ENCODE measurements at places on chromosomes 2 and 18. TPM values are rescaled to one million over a fixed set of nuclear protein-coding genes. Genes with fewer than 3 reads are reported as not detected.

TMEFF2 gene
- total RNA-seq: 1.4 TPM

- no peaks in the 10 kb centered on the region for H3K27me3 ChIP-seq
- H3K27ac ChIP-seq: no peak overlapping the region
- no peak for DNase-seq
- H3K4me1 ChIP-seq: no peaks in the 10 kb centered on the region
Observed at GRCh38 chr18:574865-575645, 5.1 kb upstream of the CETN1 start.

DNA sequence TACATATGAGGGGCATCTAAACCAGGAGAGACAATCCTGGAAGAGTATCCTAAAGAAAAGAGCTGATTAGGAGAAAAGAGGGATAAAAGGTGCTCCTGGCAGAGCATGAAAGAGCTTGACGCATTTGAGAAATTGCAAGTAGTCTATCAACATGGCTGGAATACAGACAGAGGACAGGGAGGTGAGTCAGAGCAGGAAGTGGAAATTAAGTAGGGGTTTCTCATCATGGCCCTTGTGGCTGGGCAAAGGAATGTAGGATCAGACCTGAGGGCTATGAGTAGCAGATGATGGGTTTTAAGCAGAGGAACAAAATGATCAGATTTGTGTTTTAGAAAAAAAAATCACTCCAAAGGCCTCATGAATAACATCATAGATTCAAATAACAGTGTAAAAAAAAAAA lies 49.2 kb upstream of the UGP2 start:
- no peak overlapping the region for H3K4me3 ChIP-seq
- H3K27me3 ChIP-seq: no peaks in the 10 kb centered on the region
- H3K36me3 ChIP-seq: peaks cover under 1% of the 10 kb centered on the region
- H3K4me1 ChIP-seq: peaks cover 45% of the 10 kb centered on the region

GALNT3 gene
- total RNA-seq: 4.2 TPM

DNA sequence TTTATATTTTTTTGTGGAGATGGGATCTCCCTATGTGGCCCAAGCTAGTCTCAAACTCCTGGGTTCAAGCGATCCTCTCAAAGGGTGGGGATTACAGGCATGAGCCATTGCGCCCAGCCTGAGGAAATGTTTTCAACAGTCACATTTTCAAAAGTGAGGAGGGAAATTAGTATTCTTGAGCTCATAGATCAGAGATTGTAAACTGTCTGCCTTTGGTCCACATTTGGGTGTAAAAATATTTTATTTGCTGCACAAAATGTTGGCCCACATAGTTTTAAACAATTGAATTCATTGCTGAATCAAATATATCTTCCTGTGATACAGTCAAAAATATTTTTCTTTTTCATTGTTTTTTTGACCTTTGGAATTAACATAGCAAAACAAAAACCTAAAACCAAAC lies 48.6 kb downstream of the NOP58 start:
- no peak for DNase-seq
- H3K4me1 ChIP-seq: peaks cover 21% of the 10 kb centered on the region
- H3K27ac ChIP-seq: no peak overlapping the region
- no peak overlapping the region for H3K4me3 ChIP-seq
- peaks cover 6% of the 10 kb centered on the region for H3K36me3 ChIP-seq

DNA sequence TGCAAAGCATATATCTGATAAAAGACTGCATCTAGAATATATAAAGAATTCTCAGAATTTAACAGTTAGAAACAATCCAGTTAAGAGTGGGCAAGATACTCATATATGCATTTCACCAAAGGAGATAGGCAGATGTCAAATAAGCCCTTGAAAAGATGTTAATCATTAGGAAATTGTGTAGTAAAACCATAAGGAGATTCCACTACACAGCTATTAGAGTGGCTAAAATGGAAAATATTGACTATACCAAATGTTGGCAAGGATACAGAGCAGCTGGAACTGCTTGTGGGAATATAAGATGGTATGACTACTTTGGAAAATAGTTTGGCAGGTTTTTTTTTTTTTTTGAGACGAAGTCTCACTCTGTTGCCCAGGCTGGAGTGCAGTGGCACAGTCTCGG lies 59.5 kb downstream of the CAB39 start:
- peaks cover 11% of the 10 kb centered on the region for H3K36me3 ChIP-seq
- H3K27me3 ChIP-seq: no peaks in the 10 kb centered on the region

- H3K27ac ChIP-seq: no peak overlapping the region
- peaks cover 10% of the 10 kb centered on the region for H3K27me3 ChIP-seq
Observed at GRCh38 chr18:568731-569130, 11.4 kb upstream of the CETN1 start.

GRCh38 chr2:27756544-27757498 lies 14.7 kb upstream of the MRPL33 start:
- no peak for DNase-seq
- H3K27me3 ChIP-seq: no peaks in the 10 kb centered on the region
- peaks cover 55% of the 10 kb centered on the region for H3K4me1 ChIP-seq
- H3K36me3 ChIP-seq: no peaks in the 10 kb centered on the region
- no peak overlapping the region for H3K4me3 ChIP-seq
- peak overlapping the region; percentile 94 for H3K27ac ChIP-seq

PLB1 gene
- 8.2 TPM for total RNA-seq

- H3K4me1 ChIP-seq: peaks cover 11% of the 10 kb centered on the region
- no peak overlapping the region for H3K27ac ChIP-seq
- no peak for DNase-seq
- no peak overlapping the region for H3K4me3 ChIP-seq
Observed at GRCh38 chr2:240289701-240290431, 145.6 kb upstream of the GPC1 start.

TNS1 gene
- total RNA-seq: 249 TPM

UGT1A3 gene
- total RNA-seq: not detected

GRCh38 chr18:23209031-23209430 lies 73.7 kb downstream of the CABLES1 start:
- no peak for DNase-seq
- peaks cover 37% of the 10 kb centered on the region for H3K36me3 ChIP-seq
- peaks cover 22% of the 10 kb centered on the region for H3K4me1 ChIP-seq
- no peaks in the 10 kb centered on the region for H3K27me3 ChIP-seq

DNA sequence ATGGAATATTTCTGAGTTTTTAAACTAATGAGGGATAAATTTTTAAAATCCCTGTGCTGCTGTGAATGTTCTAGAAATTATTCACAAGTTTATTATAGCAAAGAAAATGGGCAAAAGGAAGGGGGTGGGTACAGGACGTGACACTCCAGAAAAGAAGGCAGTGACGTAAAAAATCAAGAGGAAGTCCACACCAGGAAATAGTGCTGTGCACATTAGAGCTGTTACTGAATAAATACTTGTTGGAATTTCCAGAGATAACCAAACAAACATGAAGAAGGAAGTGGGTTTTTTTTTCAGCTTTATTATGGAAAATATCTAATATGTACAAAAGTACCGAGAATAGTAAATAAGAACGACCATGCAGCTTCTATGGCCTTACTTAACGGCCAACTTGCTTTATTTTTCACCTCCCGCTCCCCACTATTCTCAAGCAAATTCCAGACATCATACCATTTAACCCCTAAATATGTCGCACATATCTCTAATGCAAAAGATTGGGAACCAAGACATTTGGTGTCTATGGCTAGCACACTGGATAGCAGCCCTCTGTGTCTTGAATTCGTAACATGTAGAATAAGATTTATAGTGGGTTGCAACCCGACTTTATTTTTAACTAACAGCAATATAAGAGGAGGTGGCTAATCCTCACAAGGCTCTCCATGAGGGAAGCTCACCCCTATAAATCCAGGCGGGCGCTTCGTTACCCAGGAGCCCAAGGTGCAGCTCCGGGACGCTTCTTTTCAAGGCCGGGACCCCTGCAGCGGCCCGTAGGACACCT lies 580 bp upstream of the NDUFV2 start:
- H3K36me3 ChIP-seq: no peaks in the 10 kb centered on the region
- H3K27me3 ChIP-seq: no peaks in the 10 kb centered on the region
- peak overlapping the region; percentile 88 for H3K4me3 ChIP-seq
- H3K4me1 ChIP-seq: peaks cover 51% of the 10 kb centered on the region

DNA sequence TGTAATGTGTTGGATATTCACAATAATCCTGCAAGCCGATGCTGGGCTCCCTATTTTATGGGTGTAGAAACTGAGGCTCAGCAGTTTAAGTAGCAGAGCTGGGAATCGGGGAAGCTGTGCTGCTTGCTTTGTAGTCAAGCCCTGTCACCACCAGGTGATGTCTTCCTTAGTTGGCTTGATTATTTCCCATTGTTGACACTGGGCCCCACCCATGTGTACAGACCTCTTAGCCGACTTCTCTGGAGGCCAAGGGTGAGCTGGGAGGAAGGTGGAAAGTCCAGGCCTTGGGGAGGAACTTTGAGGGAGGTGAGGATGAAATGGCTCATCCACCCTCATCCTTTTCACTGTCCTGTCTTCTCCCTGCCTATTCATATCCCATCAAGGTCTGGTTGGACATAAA lies 60.0 kb downstream of the CAPN13 start:
- H3K27me3 ChIP-seq: peaks cover 21% of the 10 kb centered on the region
- DNase-seq: no peak
- no peaks in the 10 kb centered on the region for H3K4me1 ChIP-seq
- no peak overlapping the region for H3K27ac ChIP-seq
- H3K4me3 ChIP-seq: no peak overlapping the region

DNA sequence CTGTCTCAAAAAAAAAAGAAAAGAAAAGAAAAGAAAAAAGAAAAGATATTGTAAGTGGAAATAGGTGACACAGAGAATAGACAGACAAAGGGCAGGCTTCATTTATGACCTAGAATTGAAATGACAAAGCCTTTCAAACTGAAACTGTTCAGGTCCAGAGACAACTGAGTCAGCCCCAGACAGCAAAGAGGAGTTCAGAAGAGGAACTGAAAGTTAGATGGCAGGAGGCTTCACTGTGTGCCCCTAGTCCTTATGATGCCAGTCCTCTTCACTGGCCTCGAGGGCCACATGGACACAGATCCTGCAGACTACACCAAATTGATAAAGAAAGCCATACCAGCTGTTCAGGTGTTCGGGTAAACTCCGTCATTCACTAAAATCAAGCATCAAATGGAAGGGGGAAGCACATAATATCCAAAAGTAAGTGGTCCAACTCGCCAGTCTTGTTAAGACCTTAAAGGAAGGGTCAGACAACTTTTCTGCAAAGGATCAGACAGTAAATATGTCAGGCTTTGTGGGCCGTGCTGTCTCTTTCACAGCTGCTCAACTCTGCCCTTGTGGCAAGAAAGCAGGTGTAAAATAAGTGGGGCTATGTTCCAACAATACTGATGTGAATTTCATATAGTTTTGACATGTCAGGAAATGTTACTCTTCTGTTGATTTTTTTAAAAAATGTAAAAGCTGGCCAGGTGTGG lies 231.9 kb upstream of the MGAT5 start:
- no peak overlapping the region for H3K4me3 ChIP-seq
- no peaks in the 10 kb centered on the region for H3K4me1 ChIP-seq
- no peaks in the 10 kb centered on the region for H3K36me3 ChIP-seq
- no peak for DNase-seq

GPR55 gene
- not detected for total RNA-seq

DNA sequence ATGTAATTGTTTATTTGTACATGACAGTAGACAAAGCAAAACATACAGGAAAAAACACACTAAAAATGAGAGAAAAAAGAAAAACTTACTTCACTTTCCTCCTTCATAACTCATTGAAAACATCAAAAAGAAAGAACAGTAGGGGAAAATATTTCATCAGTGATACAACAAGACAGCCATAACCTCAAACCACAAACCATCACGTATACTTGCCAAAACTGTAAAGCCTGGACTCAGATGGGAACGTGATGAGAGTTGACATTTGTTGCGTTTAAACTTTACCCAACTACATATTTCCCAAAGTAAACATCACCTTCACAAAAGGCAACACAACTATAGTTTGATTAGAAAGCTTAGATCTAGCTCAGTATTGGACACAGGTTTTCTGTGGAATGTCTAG lies 278.2 kb upstream of the COL3A1 start:
- H3K27ac ChIP-seq: peak overlapping the region; percentile 64
- H3K27me3 ChIP-seq: no peaks in the 10 kb centered on the region
- peaks cover 25% of the 10 kb centered on the region for H3K4me1 ChIP-seq
- H3K4me3 ChIP-seq: no peak overlapping the region
- H3K36me3 ChIP-seq: peaks cover 4% of the 10 kb centered on the region

ZNF519 gene
- 6.5 TPM for total RNA-seq

DNA sequence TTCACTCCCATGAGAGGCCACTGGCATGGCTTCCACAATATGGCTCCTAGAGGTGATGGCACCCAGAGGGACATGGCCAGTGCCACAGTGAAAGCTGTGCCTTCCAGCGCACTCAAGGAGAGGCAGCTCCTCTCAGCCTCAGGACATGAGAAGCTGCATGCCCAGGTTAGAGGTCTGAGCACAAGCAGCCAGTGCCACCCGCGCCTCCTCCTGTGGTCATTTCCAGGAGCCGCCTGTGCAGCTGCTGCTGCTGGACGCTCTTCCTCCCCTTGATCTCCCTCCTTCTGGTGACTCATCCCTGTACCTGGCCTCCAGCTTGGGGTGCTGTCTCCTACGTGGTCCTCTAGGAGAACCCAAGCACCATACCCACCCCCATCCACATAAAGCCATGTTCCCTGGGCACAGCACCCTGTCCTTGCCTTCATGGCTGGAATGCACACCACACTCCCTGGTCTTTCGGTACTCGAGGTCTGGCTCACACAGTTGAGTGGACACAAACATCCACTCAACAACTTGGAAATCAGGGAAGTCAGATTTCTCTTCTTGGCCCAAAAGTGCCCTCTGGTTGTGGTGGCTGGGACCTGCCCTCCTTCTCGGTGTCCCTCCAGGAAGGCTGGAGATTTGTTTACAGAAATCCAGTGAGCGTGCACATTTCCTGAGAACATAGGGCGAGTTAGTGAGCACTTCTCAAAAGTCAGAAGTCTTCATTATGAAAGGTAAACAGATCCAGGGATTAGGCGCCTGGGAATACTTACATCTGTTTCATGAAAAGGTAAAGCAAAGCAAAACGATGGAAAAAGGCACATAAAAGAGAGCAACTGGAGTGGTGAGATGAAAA lies 96.7 kb downstream of the EIPR1 start:
- H3K36me3 ChIP-seq: no peaks in the 10 kb centered on the region
- DNase-seq: peak; percentile 48
- H3K27me3 ChIP-seq: no peaks in the 10 kb centered on the region

DNA sequence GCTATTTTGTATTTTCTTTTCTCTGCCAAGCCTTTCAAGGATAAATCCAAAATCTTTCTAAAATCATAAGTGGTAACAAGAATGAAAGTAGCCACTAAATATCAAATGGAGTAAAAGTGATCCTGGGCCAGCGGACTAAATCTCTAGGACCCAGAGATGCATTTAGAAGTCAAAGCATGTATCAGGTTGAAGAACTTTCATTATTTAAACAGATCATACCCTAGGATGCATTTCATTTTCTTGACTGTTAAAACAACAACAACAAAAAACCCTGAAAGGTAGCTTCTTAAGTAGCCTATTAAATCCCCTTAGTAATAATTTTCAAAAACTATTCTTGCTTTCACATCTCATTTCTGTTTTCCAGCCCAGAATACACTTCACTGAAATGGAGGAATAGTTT lies 4.8 kb upstream of the POU3F3 start:
- DNase-seq: no peak
- peaks cover 79% of the 10 kb centered on the region for H3K4me1 ChIP-seq
- peaks cover 18% of the 10 kb centered on the region for H3K27me3 ChIP-seq
- H3K27ac ChIP-seq: no peak overlapping the region

PLEKHB2 gene
- 57.7 TPM for total RNA-seq
